ENCODE measurements at places on chromosomes 2 and 18.

- no peak for DNase-seq
Measured at GRCh38 chr2:26618611-26619010, 22.6 kb downstream of the CIB4 start.

GRCh38 chr18:35713545-35713944 lies 132.0 kb downstream of the GALNT1 start:
- DNase-seq = no peak

DNA sequence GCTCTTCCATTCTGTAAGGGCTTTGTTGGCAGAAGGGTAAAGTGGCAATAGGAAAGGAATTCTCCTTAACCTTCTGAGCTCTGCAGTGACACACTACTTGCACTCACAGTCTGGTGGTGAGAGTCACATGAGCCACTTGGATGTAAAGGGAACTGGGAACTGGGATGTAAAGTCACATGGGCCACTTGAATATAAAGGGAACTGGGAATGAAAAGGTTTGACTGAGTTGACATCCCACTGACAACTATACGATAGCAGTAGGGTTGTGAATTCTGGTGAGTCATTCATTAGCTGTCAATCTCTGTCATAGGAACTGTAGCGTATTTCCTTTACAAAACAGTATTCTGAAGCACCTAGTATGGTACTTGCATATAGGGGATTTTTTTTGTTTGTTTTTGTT lies 5.5 kb downstream of the RPE start:
- no peak for DNase-seq

DNA sequence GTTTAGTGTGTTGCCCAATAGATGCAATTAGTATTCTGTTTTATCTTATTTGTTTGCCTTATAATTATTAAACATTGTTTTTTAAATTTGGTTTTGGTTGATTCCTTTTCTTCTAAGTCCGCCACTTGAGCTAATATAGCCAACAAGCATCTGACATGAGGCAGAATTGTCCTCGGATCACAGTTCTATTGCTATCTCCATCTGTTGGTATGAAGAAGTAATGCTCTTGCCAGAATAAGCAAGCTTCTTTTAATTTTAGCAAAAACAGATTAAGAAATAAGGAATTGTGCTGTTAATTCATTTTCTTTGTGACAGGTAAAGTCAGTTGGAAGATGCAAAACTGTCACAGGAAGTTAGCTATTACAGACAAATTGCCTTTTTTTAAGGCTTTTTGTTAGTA lies 54.3 kb downstream of the R3HDM1 start:
- no peak for DNase-seq

DNA sequence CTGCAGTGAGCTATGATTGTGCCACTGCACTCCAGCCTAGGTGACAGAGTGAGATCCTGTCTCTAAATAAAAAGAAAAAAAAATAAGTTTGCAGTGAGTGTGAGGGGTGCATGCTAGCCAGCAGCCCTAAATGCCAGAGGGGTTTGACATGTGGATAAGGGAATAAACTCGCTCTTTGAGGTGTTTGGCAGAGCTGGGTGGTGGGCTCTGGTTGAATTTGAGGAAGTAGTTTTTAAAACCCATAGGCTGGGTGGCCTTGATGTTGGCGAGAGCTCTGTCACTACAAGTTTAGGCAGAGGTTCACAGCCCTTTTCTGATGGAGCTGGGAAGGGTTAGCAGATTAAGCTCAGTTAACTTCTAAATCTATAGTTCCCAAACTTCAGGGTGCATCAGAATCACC lies 3.1 kb downstream of the ANXA4 start:
- no peak for DNase-seq

DNA sequence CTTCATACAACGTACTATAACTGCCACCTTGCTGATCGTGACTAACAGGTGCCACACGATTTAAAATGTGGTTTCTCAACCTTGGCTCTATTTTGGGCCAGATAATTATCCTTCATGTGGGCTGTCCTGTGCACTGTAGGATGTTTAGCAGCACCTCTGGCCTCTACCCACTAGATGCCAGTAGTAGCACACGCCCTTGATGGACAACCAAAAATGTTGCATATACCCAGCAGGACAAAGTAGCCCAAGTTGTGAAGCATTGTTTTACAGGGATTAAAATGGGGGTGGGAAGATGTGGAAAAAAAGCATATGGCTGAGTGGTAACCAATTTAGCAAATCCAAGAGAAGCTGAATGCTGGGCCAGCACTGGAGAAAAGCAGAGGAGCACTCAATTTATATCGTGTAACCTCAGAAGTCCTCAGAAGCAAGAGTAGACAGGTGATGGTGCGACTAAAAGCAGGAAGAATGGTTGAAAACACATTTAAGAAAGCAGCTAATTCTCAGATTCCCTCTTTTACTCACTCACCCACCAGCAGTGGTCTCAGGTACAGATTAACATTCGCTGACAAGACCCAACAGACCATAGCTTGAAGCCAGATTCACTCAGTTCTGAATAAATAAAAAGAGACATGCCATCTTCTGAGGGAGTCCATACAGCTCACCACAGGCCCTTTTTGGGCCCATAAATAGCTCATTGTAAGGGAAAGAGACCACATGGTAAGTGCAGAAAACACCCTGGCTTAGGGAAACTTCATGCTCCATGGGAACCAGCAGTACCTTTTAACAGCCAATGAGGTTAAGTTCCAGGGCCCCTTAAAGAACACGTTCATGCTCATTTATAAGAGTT lies 50.6 kb downstream of the RAPH1 start:
- DNase-seq = no peak

GRCh38 chr18:21004726-21005125 lies 106.9 kb downstream of the ROCK1 start:
- no peak for DNase-seq

DNA sequence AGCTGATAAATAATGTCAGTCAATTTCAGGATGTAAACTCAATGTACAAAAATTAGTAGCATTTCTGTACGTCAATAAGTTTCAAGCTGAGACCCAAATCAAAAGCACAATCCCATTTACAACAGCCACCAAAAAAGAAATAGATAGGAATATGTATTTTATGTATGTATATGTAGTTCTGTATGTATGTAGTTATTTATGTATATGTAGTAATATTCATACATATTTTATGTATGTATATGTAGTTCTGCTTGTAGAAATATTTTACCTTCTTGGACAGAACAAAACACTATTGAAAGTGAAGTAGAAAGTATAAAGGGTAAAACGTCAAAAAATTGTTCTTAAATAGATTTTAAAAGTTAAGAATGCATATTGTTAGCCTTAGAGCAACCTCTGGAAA lies 591.0 kb upstream of the SETBP1 start:
- no peak for DNase-seq

- DNase-seq = no peak
Measured at GRCh38 chr2:171557363-171557762, 35.1 kb downstream of the CYBRD1 start.

DNA sequence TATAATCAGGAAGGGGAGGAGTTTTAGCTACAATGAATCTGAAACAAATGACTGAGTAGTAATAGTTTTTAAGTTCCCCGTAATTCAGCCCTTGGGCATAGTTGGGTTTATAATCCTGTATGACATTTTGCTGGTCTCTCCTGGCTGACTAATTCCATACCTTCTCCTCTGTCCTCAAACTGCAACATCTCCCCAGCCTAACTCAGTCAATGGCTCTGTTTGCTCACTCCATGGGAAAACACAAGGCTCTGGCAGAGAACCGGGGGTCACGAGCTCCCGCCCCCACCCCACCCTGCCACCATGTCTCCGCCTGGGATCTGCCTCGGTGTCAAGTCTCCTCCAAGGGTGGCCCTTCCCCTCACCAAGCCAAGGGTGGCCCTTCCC lies 168.6 kb downstream of the HDAC4 start:
- DNase-seq = no peak

DNA sequence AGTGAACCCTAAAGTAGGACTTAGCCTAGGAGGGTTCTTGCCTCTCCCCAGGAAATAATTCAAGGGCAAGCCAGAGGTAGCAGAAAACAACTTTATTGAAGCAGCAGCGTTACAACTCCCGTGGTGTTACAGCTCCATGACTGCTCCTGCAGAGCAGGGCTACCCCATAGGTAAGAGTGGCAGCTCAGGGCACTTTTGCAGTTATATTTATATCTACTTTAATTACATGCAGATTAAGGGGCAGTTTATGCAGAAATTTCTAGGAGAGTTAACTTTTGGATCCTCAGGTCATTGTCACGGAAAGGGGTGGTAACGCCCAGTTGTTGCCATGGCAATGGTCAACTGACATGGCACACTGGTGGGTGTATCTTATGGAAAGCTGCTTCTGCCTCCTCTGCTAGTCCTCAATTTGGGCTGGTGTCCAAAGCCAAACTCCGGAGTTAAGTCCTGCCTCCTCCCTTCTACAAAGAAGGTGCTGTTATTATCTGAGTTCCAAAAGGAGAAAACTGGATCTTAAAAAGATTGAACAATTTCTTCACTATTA lies 1413.0 kb downstream of the DSC3 start:
- DNase-seq = no peak

DNA sequence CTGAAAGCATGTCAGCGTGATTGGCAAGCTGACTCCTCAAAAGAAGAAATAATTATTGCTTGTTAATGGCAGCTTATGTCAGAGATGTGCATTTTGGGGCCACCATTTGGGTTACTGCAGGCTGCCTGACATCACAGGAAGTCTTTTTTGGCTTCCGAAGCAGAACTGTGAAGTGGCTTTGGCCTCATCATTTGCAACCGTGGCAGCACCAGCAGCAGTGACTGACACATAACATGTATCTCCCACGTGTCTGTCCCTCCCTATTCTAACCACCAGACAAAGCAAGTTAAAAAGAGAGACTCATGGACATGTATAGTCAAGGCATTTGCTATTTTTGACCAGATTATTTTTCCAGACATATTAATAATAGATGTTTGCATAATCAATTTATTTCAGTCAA lies 488.7 kb upstream of the ACVR2A start:
- DNase-seq = no peak

DNA sequence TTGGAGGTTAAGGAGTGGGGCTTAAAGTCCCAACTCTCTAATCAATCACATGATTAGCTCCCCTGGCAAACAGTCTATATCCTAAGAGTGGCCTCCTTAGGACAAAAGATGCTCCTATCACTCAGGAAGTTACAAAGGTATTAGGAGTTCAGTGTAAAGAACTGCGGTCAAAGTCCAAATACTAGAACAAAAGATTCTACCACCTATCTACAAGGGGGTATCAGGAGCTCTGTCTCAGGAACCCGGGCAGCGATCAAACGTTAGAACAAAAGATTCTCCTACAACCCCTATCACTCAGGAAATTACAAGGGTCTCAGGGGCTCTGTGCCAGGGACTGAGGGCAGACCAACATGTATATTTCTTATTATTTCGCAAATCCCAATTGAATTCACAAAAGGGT lies 58.0 kb downstream of the DTNB start:
- no peak for DNase-seq

GRCh38 chr2:74867841-74868658 lies 34.1 kb downstream of the HK2 start:
- DNase-seq = no peak

DNA sequence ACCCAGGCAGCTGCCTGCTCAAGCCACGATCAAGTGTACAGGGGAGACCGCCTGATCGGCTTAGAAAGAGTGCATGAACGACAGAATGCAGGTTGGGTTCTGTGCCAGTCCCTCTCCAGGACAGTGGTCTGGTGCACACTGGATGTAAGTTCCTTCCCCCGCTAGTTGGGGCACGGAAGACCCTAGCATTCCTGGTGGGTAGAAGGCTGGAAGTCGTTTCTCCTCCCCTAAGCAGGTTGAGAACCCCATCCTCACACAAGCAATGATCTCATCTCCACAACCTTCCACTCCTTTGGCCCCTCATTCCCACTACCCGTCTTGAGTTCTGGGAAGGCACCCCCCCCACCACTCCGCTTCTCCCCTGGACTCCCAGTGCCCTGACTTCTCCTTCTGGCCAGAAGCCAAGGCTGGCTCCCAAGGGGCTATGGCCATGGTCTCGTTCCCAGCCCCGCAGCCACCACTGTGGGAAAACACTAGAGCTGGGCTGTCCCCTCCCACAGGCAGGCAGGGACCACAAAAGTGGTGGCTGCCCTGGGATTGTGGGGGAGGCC lies 1.4 kb upstream of the ANKRD39 start:
- no peak for DNase-seq

DNA sequence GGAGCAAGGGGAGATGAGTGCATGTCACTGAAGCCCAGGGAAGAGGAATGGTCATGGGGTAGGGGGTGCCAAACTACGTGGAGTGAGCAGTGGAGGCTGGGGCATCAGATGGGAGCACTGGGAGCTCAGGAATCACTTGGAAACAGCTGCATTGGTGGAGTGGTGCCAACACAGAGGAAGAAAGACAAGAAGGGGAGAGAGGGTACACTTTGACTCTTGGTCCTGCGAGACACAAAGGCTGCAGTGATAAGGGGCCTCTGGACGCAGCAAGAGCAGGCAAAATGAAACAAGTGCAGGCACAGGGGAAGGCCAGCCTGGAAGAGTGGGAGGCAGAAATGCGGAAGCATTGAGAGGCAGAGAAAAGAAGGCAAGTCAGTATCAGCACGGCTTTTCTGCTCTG lies 134.7 kb upstream of the SMIM21 start:
- no peak for DNase-seq

GRCh38 chr2:106219813-106220212 lies 25.7 kb upstream of the UXS1 start:
- DNase-seq = no peak

DNA sequence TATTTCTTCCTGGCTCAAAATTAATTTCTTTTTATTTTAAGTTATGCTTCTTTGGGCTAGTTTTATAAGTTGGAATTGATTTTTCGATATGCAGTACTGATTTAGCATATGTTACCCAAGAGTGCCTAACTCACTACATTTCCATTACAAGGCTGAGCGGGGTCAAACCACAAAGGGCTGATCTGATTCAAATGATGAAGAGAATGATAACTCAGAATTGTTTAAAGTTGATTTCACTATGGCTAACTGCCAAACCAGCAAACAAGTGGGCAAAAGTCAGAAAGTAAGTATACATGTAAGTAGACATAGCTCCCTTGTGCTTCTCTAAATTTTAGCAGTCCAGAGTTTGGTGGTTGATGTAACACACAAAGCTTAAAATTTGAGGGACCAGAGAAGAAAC lies 35.6 kb downstream of the RAD51AP2 start:
- DNase-seq = no peak

DNA sequence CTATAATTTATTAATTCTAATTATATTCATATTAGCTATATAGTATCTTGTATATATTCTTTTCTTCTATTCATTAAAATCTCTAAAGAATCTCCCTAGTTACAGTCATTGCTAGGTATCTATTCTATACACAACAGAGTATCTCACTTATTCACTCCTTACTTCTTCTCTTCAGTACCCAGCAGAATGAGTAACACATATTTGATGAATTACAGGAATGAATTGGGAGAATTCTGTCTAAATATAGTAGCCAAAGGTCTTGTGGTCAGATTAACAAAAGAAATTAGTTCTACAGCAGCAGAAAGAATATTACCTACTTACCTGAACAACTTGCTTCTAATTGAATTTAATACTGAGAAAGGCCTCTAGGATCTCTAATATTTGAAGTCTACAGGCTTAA lies 758.0 kb upstream of the ZEB2 start:
- no peak for DNase-seq

DNA sequence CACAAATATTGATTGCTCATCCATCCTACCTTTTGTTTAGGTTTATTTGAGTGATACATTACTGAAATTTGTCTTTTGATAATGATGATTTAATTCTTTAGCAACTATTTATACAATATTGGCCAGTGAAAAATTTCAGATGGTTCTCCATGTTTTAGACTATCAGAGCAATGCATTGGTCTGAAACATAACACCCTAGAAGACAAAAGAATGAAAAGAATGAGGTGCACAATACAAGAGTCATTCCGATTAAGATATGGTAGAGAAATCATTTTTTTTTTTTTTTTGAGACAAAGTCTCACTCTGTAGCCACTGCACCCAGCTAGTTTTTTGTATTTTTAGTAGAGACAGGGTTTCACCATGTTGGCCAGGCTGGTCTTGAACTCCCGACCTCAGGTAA lies 197.4 kb upstream of the FAM98A start:
- no peak for DNase-seq

GRCh38 chr2:181483876-181484275 lies 26.7 kb downstream of the ITGA4 start:
- no peak for DNase-seq

All from NCI-H1048 (cell line).